ENCODE measurements at places on chromosomes 5 and 9.

DNA sequence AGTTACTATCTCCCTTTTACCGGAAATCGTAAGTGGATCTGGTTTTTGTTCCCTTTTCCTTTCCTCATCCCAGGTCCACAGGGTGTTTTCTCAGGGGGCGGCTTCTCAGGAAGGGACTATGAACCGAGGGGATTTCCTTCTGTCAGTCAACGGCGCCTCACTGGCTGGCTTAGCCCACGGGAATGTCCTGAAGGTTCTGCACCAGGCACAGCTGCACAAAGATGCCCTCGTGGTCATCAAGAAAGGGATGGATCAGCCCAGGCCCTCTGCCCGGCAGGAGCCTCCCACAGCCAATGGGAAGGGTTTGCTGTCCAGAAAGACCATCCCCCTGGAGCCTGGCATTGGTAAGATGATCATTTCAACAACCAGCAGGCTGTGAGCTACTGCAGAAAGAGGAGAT is 75.8 kb downstream of the GOLPH3 start:
- no peak for DNase-seq

DNA sequence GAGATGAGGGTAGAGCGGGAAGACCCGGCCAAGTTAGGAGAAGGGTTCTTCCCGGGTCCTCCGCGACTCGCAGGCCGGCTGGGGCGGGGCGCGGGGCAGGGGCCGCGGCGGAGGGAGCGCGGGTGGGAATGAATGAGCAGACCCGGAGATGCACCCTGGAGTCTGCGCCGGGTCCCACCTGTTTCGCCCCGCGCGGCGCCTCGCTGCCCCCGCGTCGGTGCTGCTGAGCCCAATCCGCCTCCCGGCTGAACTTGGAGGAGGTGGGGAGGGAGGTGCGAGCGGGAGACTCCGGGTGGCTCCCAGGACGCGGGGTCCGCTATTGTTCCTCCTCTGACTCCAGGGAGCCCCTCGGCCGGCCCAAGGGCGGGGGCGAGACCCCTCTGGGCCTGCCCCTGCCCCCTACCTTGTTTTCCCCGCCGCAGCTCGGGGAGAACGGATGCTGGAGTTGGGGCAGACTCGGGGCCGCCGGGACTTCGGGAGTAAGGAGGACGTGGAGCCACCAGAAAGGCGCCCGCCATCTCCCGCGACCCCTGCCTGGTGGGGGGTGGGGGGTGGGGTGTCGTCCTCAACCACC is 659 bp downstream of the RAI14 start:
- DNase-seq: peak; percentile 55

DNA sequence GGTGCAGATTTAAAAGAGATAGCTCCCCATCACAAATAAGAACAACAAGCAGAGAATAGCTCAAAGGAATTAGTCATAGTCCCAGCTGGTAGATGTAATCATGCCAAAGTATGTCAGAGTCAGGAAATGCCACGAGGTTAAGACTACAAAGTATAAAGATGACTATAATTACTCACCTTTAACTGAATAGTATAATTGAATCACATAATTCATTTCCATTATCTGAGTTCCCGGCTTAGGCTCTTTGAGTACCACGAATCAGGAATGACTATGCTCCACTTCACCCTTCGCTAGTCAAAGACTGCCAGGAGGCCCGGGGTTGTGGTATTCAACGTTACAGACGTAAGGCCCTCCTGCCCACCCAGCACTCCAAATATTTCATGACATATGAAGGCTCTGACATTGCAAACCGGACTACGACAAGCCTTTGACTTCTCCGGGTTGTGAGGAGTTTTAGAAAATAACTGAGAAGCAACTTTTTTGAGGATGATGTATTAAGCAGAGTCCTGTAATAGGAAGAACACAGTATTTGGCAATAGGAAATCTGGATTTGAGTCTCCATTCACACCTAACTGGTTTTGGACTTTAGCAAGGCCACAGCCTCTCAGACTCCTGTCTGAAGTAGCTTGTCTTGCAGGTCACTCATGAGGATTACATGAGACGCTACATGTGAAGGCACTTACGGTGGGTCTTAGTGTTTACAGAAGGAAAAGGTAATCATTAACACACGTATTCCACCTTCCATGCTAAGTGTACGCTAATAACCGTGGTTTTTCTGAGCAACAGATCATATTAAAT is 64.6 kb downstream of the ENC1 start:
- DNase-seq: peak; percentile 19

- DNase-seq: no peak
Measured at GRCh38 chr9:84318981-84319380, 21.6 kb downstream of the SLC28A3 start.

GRCh38 chr5:82861701-82862100 is 215.5 kb downstream of the TMEM167A start:
- DNase-seq: no peak

- no peak for DNase-seq
Measured at GRCh38 chr9:108345826-108346225, 510.0 kb downstream of the ACTL7B start.

GRCh38 chr9:88183798-88184495 is 45.7 kb upstream of the SPATA31C2 start:
- no peak for DNase-seq

GRCh38 chr5:157828944-157829639 is 29.9 kb downstream of the CLINT1 start:
- DNase-seq: no peak

DNA sequence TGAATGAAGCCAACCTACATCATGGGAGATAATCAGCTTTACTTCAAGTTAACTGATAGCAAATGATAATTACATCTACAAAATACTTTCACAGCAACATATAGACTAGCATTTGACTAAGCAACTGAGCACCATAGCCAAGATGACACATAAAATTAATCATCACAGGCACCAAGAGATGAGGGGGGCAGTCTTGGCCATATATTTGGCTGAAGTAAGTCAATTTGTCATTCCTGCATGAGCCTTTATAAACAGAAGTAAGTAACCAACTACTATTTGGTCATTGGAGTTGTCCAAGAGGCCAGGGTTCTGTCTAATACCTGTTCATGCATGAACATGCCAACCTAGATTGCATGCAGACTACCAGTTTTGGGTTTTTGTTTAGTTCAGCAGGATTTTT is 53.6 kb downstream of the PDCD1LG2 start:
- DNase-seq: no peak

GRCh38 chr5:55347786-55348185 is 40.0 kb downstream of the MTREX start:
- DNase-seq: no peak

DNA sequence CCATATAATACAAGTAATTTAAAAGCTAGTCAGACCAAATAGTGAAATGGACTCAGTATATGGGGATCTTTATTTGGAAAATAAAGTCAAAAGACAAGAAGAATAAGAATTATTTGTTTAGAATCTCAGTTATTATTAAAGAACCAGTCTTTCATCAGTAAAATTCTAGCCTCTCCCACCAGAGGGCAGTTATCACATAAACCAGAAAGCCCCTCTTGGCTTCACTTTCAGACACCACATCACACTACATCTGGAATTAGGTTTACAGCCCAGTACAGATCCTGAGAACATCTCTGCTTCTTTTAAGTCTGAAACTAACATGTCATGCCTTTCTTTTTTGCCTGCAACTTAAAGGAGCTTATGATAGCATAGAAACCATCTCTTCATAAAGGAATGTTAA is 12.2 kb upstream of the HSPB3 start:
- DNase-seq: no peak

GRCh38 chr9:11992866-11993265 is 700.3 kb upstream of the TYRP1 start:
- no peak for DNase-seq

- DNase-seq: no peak
Measured at GRCh38 chr5:133273661-133274596, 222.1 kb downstream of the HSPA4 start.

DNA sequence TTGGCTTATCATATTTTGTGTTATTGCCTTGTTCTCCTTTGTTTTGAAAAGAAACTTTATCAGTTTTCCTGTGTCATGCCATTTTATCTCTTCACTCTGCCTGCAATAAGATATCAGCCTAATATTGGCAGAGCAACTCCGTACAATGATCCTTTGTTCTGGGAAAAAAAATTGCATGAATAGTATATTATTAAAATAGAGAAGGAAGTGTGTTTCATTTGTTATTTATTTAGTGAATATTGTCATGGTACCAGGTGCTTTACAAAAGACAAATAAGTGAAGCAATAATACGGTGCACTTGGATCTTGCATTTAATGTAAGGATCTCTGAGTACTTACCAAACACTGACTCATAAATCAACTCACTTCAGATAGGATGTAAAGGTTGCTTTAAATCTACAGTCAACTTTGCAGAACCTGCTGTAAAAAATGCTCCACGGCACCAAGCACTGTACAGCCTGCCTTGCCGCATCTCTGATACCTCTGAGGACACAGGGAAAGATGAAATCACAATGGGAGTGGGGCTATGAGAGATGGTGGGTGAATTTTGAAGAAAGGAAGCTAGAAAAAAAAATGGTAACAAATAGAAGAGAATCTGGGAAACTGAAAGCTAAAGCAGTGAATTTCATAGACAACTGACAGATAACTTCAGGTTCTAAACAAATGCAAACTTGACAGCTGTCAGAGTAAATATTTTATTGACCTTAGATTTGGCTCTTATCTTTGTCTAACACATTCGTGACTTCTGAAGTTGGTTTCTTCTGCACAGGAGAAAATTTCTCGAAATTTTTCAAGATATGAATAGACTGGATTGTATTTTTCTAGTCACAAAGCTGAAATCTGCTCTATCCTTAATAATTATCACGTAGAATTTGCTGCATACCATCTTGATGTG is 232.1 kb downstream of the ENC1 start:
- DNase-seq: no peak

GRCh38 chr5:100165309-100165708 is 369.9 kb upstream of the FAM174A start:
- DNase-seq: no peak

DNA sequence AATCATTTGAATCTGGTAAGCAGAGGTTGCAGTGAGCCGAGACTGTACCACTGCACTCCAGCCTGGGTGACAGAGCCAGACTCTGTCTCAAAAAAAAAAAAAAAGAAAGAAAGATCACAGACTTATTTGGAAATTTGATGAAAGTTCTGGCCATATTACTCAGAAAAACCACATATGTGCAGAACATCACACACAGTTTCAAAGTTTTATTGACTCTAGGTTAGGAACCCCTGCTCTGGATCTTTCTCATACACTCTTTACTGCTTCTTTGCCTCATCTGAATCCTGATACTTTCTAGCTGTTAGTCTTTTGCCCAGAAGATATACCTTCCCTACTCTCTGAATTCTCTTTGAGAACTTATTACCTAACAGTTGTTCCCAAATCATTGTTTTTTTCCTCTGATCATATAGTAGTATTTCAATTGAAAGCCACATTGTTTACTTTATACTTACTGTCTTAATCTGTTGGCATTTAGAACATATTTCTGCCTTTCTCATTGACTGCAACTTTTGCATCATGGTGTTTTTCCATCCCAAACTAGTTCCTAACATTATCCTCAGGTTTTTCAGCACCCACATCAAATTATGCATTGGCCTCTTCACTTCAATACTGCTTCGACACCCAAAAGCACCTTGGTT is 68.7 kb downstream of the LNPEP start:
- DNase-seq: no peak

GRCh38 chr5:52784737-52785136 is 3.0 kb upstream of the ITGA1 start:
- DNase-seq: no peak

DNA sequence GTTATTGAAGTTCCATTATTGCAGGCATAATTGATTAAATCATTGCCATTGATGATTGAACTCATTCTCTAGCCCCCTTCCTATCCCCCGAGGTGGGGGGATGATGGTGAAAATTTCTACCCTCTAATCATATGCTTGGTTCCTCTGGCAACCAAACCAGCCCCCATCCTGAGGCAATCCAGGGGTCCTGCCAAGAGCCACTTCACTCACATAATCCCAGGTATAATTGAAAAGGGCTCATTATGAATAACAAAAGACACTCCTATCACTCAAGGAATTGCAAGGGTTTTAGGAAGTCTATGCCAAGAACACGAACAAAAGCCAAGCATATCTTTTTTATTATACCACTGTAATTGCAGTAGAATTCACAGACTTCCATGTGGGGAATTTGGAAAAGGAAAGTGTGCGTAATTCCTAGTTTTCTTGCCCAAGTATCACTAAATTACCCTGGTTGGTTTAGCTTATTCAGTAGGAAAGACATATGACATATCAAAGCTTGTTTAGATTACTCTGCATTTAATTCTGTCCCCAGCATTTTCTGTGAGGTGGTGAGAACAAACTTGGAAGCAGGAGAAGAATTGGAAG is 130.7 kb upstream of the TAF11L2 start:
- no peak for DNase-seq

DNA sequence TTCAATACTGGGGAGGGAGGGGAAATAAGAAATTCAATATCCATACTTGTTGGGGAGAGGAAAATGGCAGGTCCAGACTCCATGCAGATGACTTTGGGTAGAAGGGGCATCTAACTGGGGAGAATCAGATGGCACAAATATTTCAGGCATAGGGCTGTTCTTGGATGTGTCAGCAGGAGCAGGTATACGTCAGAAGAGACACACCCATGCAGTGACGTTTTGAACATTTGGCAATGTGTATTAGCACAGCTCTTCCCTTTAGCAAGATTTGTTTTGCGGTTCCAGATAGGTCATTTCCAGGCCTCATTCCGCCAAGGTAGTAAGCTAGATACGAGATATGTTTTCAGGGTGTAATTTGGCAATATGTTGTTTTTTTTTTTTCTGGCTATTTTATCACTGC is 187.2 kb upstream of the CDH10 start:
- DNase-seq: no peak

DNA sequence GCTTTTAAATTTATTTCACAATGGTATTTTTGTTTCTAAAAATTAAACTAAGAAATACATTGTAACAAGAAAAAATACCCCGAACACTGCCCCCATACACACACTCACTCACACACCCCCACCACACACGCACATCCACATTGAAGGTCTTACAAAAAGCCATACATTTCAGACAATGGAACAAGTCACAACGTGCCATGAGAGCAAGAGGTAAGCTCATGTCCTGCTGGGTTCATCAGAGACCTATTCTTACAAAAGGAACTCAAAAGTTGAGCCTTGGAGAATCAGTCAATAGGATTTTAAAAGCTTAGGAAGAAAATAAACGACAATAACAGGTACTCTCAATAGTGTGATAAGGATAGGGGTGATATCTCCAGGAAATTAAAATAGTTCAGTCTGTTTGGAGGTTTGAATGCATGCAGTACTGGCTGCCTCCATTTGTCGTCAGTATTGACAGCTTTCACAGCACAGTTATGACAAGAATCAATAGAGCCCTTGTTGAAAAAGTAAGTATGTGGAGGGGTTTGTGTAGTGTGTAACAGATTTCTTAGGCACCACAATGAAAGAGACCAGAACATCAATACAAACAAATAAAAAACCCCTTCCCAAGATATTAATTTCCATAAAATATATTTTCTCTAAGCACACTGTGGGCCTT is 1826.2 kb upstream of the CDH6 start:
- DNase-seq: no peak

GRCh38 chr9:121992571-121993212 is 100.4 kb downstream of the TTLL11 start:
- DNase-seq: peak; percentile 39

Measured in 8988T (cell line).